ENCODE measurements at places on chromosomes 12 and 14. TPM values are rescaled to one million over a fixed set of nuclear protein-coding genes. Genes with fewer than 3 reads are reported as not detected.

DNA sequence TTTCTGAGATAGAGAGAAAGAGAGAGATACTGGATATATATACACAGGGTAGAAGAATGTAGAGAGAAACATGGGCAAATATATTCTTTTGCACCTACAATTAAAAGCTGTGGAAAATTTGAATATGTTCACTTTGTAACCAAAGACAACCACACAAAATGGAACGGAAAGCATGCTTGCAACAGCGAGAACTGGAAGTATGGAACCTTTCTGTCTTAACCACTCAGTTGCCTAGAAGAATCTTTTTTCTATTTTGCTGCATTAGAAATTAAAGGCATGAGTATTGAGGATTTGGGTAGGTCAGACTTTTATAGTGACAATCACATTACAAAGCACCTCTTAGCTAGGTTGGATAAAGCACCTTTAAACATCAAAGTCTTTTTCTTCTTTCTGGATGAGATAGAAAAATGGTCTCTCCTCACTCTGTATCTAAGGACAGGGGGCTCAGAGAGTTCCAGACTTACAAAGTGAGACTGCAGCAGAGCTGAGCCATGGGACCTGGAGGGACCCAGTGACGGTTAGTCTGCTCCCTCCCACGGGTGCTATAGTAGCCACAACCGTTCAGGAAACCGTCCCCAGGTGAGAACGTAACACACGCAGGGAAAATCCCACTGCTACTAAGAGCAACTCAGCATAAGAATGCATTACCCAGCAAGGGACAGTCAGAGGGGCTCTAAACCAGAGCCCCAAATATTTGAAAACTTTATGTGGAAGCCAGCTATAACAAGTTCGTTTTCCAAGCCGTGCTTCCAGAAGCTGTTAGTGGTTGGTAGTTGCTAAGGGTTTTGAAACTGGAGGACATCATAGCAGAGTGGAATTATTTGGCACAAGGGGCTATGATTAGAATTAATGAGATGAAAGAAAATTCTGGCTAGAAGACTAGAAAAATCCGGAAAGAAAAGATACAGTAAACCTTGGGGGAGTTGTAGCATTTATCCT, 97.1 kb downstream of the DAD1 start:
- DNase-seq: no peak

DNA sequence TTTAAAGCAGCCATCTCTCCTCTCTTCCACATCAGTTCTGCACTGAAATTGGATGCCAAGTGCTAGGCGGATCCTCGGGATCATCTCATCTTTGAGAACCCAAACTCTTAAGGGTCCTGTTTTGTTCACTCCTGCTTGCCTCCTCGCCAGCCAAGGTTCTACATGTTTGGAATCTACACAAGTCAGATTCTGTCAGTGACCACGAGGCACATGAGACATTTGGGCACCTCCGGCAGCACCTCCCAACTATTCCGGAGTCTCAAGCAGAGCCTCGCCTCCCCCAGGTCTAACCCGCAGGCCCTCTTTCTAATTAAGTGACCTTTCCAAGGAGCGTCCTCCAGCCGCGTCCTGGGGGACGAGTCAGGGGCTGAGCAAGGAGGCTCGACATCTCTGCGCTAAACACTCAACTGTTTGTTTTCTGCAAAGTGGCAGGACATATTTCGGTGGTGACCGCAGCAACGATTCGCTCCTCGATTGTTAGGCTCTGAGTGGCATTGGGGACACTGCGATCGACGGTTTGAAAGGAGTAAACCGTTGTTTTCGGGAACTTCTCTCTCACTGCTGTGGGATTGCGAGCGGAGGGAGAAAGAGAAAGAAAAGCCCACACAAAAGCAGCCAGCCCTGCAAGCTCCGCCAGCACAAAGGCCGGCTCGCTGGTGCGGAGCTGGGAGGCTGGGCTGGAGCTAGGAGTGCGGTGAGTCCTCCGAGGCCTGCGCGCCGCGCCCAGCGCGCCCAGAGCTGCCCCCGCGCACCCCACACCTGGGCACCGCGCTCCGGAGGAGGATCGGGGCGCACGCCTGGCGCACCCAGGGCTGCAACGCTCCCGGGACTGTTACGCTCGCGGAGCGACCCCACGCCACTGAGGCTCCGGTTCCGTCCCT, 640 bp downstream of the ARMH4 start:
- no peak for DNase-seq

GRCh38 chr12:124125203-124125871, 152.3 kb downstream of the ZNF664 start:
- no peak for DNase-seq

DNA sequence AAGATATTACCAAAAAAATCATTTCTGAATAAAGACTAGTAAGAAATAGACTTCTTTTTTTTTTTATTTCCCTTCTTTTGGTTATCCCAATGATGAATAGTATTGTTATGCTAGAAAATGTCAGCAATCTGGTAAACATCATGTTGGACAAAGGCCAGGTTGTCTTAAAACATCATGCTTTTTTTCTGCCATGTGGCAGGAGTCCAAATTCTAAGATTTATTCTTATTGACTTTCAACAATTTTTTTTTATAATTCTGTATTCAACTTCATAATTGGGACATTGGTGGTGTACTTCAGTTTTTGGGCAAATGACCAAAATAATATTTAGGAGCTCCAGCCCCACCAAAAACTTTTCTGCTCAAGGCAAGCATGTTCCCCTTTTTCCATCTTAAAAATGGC, 10.5 kb downstream of the DCN start:
- DNase-seq: no peak

DNA sequence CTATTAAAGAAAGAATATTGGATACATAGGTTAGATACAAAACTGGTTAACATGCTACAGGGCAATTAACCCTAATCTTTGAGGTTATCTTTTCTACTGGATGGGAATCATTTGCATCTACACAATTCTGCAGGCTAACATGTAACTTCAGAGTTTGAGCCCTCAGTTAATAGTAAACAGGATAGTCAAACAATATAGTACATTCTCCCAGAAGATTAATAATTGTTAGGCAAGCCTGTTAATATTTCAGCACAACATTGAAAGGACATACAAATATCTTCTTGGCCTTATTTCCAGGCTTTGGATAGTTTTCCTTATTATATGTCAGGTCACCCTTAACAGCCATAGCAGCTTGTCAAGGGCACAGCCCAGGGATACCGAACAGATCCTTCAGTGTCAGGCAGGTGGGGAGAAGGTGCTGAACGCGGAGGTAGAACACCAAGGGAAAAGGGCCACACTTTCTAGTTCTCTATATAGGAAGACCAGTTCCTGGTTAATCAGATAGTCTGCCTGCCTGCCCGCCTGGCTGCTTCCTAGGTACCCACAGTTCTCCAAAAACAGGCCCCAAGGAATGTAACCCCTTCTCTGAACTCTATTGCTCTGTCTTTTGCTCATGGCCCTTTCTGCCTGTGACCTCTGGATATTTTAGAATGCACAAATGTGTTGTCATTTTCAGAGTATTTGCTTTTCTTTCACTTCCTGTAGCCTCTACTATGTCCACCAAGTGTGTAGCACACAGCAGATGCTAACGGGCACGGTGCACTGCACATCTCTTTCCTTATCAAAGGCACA, 256.0 kb downstream of the PCNX1 start:
- no peak for DNase-seq

DNA sequence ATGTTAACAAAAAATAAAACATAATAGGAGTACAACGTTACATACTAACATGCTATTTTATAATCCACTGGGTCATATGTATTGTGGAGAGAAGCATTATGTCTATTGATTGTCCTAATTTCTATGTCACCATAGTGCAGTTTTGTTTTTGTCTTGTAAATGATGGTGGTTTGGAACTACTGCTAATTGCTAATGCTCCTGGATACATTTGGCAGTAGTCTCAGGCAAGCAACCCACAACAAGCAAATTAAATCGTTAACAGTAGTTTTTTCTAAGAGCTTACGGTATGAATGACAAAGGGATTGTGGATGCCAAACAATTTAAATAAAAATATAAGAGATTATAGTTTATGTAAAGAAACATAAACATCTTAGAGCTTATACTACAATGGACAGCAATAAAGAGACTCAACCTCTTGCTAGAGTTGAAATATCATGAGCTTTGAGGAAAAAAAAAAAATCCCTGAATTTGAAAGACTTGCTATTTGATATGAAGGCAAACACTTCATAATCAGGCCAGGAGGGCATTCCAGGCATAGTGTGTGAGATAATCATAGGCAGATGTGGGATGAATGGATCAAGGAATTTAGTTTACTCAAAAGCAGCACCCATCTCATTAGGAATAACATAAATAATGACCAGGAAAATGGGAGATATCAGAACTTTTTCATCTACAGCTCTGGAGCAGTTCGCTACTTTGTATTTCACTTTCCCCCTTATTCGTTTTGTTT, 181.3 kb downstream of the CCDC59 start:
- DNase-seq: no peak

- DNase-seq: peak; percentile 31
These were observed 659.7 kb upstream of the TMEM132C start for GRCh38 chr12:127607146-127607725.

- DNase-seq: peak; percentile 82
These were observed 1.9 kb upstream of the DYNC1H1 start for GRCh38 chr14:101962503-101962874.

- DNase-seq: no peak
These were observed 2.2 kb upstream of the EML1 start for GRCh38 chr14:99790978-99791376.

- DNase-seq: no peak
These were observed 61.6 kb upstream of the GZMB start for GRCh38 chr14:24695265-24696241.

GRCh38 chr14:56195704-56196103, 77.5 kb downstream of the PELI2 start:
- no peak for DNase-seq

DNA sequence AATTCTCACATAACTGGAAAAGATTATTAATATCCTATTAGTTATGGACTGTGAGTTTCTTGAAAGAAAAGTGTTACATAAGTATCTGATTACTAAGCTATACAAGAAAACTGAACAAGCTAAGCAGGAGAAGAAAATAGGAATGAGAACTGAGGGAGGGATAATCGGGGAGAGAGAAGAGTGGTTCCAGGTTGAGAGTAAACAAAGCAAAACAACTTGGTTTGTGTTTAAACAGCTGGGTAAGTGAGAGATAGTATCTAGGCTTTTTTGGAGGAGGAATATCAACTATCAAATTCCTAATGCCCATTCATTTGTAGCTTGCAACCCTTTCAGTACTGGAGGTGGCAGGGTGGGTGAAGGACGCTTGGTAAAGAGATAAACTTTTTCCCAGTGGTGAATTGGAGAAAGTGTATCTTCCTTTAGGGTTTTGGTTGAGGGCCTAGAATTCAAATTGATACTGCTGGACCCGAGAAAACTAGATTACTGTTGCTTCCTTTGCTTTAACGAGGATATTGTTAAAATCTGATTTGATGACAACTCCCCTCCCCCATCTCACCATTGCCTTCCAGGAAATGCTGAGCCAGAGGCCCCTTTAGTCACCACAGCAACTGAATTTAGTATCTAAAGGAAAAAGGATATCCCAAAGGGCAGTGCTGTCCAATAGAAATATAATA, 2.0 kb upstream of the SLC2A3 start:
- DNase-seq: no peak

- DNase-seq: no peak
These were observed 773.1 kb upstream of the TBX3 start for GRCh38 chr12:115456946-115457689.

DNA sequence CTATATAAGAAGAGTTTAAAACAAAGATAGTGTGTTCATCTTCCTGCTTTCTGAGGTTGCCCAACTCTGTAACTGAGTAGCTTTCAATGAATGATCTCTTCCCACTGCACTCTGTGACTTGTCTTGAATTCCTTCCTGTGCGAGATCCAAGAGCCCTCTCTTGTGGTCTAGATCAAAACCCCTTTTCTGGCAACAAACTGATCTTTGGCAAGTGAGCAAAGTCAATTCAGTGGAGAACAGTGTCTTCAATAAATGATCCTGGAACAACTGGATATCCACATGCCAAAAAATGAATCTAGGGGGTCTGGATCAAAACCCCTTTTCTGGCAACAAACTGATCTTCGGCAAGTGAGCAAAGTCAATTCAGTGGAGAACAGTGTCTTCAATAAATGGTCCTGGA, 8.5 kb downstream of the CFAP54 start:
- DNase-seq: no peak

DNA sequence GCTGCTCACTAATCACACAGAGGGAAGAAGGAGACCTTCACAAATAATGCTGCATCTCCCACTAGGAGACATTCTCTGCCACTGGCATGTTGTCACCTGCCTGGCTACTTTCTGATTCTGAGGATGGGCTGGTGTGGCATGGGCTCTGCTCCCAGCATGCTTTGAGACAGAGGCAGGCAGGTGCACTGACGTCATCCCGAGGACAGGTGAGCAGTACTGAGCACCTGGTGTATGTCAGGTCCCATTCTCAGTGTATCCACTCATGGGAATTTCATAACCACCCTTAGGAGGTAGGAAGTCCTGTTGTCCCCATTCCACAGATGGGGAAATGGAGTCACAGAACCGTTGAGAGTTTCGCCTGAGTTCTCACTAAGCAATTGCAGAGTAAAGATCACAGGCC, 597.9 kb downstream of the VRK1 start:
- no peak for DNase-seq

GRCh38 chr12:18296201-18296908, 35.0 kb downstream of the PIK3C2G start:
- DNase-seq: no peak

- no peak for DNase-seq
These were observed 16.8 kb upstream of the PPM1A start for GRCh38 chr14:60232185-60232584.

GRCh38 chr14:69088586-69088985, 64.3 kb downstream of the DCAF5 start:
- DNase-seq: no peak

GRCh38 chr12:459050-459429, 699 bp upstream of the B4GALNT3 start:
- DNase-seq: no peak

DNA sequence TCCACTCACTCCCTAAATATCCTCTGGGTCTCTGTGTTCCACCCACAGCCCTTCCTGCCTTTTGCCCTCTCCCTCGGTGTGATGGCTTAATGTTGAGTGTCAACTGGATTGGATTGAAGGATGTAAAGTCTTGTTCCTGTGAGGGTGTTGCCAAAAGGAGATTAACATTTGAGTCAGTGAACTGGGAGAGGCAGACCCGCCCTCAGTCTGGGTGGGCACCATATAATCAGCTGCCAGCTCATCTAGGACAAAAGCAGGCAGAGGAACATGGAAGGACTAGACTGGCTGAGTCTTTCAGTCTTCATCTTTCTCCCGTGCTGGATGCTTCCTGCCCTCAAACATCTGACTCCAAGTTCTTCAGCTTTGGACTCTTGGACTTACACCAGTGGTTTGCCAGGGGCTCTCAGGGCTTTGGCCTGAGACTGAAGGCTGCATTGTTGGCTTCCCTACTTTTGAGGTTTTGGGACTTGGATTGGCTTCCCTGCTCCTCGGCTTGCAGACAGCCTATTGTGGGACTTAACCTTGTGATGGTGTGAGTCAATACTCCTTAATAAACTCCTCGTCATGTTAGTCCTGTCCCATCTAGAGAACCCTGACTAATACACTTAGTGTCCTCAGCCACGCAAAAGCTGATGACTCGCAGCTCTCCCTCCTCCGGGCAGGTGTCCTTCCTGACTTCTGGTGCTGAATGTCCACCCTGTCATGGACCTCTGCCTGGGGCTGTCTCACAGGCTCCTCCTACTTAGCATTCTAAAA, 5.9 kb downstream of the DGLUCY start:
- DNase-seq: no peak

GRCh38 chr14:88380405-88380804, 5.1 kb upstream of the SPATA7 start:
- no peak for DNase-seq

GRCh38 chr12:43102546-43103264, 449.3 kb downstream of the ADAMTS20 start:
- DNase-seq: no peak

CLEC7A gene
- total RNA-seq: 7.4 TPM

EML5 gene
- total RNA-seq: 13.3 TPM

CMA1 gene
- total RNA-seq: not detected

TIMM9 gene
- 29.3 TPM for total RNA-seq

FZD10 gene
- 0.46 TPM for total RNA-seq

HOXC5 gene
- total RNA-seq: not detected
